ENCODE measurements at places on chromosomes 1 and 21.

- no peak for DNase-seq
These were observed 14.3 kb downstream of the PROK1 start for GRCh38 chr1:110465038-110465813.

DNA sequence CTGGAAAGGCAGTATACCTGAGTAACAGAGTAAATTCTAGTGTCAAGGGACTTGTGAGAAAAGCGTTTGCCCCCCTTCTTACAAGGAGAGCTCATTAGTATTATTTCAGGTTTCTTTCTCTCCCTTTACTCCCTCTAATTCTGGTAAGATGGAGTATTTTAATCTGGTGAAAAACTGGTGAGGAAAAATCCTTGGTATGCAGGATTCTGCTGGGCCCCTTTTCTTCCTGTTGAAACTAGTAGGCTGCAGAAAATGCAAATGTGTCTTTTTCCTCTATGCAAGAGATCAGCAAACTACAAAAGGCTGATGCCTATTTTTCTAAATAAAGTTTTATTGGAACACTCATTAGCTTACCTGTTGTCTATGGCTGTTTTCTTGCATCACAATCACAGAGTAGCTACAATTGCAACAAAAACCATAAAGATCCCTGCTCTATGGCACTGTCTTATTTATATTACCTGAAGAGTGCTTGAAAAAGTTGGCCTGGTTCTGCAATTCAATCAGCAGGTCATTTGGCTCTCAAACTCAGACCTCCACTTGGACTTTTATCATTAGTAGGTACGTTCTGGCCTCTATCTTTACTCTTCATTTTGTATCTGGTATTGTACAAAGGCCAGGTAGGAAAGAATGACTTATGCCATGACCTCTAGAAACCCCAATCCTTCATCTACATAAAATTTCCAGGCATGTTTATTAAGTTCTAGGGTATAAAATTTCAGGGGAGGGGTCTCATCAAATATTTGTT lies 109.6 kb downstream of the AKT3 start:
- no peak for DNase-seq

- no peak for DNase-seq
These were observed 402.7 kb downstream of the DISC1 start for GRCh38 chr1:232029315-232029714.

DNA sequence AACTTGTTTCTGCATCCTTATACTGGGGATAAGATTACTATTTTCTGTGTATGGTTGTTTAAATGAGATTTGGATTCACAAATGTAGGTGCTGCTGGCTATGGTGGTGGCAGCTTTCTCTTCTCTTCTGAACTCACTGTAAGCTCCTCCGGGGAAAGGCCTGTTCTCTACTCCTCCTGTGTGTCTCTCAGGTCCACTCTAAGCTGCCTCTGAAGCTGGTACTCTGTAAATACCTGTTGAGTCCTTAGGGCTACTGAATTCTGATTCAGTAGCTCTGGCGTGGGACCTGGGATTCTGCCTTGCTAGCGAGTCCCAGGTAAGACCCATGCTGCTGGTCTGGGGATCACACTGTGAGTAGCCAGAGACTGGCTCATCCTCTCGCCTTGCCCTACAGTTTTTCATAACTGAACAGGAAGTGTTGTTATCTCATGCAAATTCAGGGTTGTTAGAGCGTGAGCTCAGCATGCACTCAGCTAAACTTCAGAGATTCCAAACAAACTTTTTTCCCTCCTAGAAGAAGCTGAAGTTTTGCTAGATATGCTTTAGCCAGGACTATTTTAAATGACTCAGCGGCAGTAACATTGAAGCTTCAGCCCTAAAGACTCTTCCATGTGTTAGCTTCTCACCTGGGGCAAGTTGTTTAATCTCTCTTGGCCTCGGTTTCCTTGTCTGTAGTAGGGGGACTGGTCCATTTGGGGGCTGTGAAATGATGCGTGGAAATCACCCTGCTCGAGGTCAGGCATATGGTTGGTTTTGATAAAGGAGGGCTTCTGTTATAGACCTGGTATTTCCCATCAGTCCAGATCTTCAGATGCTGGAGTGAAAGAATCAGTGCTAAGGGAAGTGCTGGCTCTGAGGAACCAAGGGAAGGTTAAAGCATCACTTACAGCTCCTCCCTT lies 271.5 kb upstream of the TMEM51 start:
- no peak for DNase-seq

GRCh38 chr1:76891931-76892622 lies 24.8 kb downstream of the ST6GALNAC5 start:
- no peak for DNase-seq

- DNase-seq: no peak
These were observed 80.9 kb upstream of the ESRRG start for GRCh38 chr1:216804111-216804510.

- no peak for DNase-seq
These were observed 472.6 kb upstream of the DEPDC1 start for GRCh38 chr1:68969441-68969840.

GRCh38 chr1:150111670-150112069 lies 38.0 kb upstream of the PLEKHO1 start:
- no peak for DNase-seq

- DNase-seq: no peak
These were observed 120.6 kb upstream of the RAVER2 start for GRCh38 chr1:64624218-64624713.

GRCh38 chr1:245031041-245031440 lies 123.7 kb upstream of the KIF26B start:
- DNase-seq: no peak

DNA sequence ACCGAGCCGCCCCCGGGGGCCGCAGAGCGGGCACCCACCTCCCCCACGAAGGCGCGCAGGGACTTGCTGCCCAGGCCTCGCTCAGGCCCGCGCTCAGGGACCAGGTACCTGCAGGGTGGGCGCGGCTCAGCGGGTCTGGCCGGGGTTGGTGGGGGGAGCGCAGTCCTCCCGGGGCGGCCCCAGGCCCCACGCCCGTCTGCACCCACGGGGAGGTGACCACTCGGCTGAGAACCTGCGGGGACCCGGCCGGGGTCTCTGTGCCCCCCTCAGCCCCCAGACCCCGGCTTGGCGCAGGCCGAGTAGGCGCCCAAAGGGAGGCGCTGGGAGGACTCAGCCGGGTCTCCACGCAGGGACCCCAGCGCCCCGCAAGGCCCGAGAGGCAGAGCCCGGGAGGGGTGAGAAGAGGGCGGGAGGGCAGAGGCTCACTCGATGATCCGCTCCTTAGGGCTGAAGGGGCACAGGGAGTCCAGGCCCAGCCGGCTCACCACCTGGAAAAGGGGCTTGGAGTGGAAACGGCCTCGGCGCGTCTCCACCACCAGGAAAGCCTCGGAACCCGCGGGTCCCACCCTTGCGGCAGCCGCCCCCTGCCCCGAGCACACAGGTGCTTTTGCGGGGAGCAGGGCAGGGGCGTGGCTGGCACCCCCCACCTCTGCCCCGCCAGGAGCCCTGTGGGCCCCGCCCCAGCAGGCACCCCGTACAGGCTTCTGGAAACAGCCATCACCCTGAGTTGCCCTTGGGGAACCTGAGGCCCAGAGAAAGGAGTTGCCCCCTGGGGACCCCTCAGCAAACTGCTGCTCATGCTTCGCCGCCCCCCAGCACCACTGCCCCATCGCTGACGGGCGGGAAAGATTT lies 9.3 kb downstream of the FTCD start:
- no peak for DNase-seq

DNA sequence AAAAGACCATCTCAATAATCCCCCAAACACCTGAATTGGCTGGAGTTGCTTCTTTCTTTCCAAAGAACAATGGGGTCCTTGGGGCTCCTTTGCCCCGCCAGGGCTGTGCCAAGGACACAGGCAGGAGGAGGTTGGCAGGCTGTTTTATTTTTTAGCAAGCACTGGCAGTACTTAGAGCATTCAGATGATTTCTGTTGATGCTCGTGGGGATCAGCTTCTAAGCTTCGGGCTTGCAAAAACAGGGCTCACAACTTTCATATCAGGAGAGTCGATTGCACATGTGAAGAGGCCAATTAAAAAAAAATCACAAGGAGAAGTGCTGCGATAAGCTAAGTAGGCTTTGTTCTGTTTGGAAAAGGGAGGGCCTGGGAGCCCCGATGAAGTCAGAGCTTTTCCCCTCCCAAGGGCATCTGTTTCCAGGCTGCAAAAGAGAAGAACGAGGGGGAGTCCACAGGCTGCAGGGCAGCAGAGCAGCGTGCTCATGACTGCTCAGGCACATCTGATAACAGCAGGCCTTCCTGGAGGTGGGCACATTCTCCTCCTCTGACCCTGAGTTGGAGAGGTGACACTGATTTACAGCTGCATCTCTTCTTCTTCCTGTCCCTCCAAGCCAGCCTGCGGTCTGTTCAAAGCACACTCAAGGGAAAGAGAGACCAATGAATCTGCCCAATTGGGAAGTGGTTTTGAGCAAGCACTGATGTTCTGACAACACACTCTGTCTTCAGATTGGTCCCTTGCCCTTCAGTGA lies 27.3 kb upstream of the BCAR3 start:
- no peak for DNase-seq

DNA sequence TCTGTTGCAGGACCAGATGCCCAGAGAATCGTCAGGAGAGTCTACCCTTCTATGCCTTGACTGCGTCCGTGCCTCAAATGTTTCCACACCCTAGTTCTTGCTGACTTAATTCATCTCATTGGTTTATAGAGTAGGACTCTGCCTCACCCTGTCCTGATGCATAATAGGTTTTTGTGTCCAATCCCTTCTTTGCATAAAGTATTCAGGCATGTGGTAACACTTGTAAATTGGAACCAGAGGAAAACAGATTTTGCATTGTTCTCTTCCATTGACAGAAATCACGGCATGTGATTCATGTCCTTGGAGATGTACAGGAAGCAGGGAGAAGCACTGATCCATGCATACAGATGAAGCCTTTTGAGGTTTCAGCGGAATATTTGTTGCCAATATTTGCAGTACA lies 29.5 kb downstream of the PLPPR5 start:
- DNase-seq: no peak

GRCh38 chr1:151294742-151295462 lies 12.8 kb downstream of the ZNF687 start:
- DNase-seq: no peak

- DNase-seq: no peak
These were observed 43.3 kb upstream of the DIRAS3 start for GRCh38 chr1:68093737-68094136.

DNA sequence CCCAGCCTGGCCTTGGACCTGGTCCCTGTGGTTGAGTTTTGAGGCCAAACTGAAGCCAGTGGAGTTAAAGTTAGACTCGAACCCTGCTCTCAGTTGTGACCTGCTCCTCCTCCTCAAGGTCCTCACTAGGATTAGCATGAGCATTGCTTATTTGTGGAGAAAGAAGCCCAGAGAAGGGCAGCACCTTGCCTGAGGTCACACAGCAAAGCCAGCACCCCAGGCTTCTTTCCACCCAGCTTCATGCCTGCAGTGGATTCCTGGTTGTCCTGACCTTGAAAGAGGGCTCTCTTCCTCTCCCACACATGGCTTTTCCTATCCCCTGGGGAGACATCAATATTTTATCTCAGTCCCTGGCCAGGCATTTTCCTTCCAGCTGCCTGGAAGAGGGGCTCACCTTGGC lies 2.8 kb downstream of the LDLRAP1 start:
- no peak for DNase-seq

- DNase-seq: no peak
These were observed 698 bp upstream of the UCK2 start for GRCh38 chr1:165826565-165827267.

- no peak for DNase-seq
These were observed 53.8 kb downstream of the MAST2 start for GRCh38 chr1:45857101-45857700.

GRCh38 chr1:11174261-11174942 lies 14.8 kb upstream of the ANGPTL7 start:
- DNase-seq: no peak

All from T-helper 17 cell (primary cell).